ENCODE measurements at places on chromosomes 3 and 15.

DNA sequence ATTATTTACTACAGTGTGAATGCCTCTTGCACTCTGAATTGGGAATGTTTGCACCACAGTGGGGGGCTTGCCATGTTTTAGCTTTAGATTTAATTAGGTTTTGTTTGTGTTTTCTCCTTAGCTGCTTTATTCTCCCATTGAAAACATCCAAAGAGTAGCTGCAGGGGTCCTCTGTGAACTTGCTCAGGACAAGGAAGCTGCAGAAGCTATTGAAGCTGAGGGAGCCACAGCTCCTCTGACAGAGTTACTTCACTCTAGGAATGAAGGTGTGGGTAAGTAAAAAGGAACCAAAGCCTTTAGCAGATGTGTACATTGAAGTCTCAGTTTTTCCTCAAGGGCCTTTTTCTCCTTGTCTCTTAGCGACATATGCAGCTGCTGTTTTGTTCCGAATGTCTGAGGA, 36.9 kb downstream of the CTNNB1 start:
- no peak for DNase-seq

GRCh38 chr15:57816599-57816998, 110.1 kb downstream of the POLR2M start:
- DNase-seq: no peak

DNA sequence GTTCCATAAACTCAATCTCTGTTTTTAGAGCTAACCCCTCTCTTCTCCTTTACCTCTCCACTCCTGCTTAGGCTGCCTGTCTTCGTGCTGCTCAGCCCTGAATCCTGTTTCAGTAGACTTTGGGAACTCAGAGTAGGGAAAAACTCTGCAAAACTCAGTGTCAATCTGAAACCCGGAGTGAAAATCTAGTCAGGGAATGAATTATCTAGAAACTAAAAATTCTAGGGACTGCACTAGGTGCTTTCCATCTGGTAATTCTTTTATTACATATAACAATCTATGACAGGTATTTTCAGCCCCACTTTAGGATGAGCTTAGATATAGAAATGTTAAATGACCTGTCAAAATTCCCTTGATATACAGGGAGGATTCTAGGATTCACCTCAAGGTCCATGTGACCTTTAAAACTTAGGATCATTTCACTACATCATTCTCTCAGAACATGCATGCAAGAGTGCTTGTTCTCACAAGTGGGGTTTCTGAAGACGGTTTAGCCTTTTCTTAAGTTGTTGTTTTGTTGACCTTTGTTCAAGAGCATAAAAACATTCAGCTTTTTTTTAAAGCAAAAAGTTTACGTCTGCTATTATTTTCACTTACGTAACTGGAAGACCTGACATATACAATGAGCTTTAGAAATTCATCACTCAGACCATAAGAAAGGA, 108.2 kb upstream of the MBNL1 start:
- DNase-seq: no peak

- DNase-seq: no peak
Measured at GRCh38 chr3:97610626-97611025, 153.9 kb upstream of the ARL6 start.

- DNase-seq: no peak
Measured at GRCh38 chr15:42150219-42150970, 6.0 kb downstream of the PLA2G4F start.

- no peak for DNase-seq
Measured at GRCh38 chr15:43484455-43484854, 8.5 kb downstream of the TP53BP1 start.

DNA sequence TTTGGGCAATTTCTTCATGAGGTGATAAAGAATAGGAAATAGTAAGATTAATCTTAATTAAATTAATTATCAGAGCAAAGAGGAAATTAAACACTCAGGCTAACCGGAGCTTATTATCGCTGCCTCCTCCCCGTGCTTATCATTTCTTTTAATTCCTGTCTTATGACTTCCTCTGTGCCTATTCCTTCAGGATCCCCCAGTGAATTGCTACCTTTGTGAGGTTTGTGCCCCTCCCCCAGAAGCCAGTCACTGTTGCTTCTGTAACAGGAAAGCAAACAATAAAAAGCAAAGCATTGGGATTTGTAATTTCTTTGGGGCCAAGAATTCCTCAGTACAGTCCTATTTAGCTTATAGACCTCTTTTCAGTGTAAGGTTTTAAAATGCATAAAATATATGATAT, 164.5 kb downstream of the CADPS start:
- no peak for DNase-seq

GRCh38 chr3:186220911-186221645, 112.2 kb upstream of the ETV5 start:
- peak; percentile 33 for DNase-seq

DNA sequence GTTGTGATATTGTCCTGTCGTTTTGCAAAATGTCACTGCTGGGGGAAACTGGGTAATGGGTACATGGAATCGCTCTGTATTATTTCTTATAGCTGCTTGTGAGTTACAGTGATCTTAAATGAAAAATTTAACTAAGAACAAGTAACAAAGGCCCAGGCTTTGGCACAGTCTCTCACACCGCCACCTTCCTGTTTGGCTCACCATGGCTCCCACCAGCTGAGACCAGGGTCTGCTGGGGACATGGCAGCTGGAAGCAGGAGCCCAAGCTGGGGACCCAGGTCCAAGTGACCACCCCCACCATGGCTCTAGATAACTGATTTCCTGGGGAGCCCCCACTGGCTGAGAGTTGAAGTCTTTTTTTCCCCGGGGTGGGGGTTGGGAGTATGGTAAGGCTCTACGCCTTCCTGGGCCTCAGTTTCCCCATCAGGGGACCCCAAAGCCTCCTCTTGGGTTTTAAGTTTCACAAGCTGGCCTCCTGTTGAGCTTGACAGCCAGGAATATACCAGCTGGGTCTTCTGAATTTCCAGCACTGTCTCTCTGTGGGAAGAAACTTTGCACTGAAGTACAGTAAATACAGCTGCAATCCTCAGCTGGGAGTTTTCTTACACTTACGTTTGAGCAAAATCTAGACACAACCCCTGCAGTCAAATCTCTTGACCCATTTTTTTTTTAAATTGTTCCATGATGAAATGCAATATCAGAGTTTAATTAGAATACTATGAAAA, 26.1 kb downstream of the ABTB1 start:
- DNase-seq: no peak

DNA sequence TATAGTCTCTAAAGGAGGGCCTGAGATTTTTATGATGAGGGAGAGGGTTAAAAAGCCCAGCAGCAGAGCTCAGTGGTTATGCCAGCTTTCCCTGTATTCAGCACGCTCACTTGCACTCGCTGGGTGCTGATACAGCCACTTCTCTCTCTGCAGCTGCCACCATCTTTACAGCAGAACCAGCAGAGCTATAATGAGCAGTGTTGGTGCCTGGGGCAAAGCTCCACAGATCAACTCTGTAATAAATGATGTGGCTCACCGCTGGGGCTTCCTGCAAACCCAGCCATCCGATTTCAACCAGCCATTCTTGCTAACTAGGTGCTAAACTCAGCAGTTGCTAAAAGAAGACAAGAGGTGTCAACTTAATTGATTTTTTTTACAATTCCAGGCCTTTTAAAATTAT, 48.0 kb downstream of the ARNT2 start:
- no peak for DNase-seq

DNA sequence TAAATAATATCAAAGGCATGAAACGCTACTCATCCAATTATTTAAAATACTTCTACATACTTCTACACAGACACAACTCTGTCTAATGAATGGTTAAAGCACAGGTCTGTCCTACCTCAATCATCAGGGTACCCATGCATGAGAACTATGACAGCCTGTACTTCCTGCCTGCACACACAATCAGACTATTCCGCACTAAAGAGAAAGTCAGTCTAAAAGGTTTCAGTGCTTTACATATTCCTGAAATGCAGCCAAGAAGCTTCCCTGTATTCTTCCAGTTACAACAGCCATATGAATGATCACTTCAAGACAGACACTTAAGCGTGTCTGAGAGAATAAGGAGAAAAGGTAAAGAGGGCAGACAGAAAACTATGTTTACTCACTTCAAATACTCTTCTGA, 58.8 kb downstream of the TUBGCP4 start:
- DNase-seq: no peak

DNA sequence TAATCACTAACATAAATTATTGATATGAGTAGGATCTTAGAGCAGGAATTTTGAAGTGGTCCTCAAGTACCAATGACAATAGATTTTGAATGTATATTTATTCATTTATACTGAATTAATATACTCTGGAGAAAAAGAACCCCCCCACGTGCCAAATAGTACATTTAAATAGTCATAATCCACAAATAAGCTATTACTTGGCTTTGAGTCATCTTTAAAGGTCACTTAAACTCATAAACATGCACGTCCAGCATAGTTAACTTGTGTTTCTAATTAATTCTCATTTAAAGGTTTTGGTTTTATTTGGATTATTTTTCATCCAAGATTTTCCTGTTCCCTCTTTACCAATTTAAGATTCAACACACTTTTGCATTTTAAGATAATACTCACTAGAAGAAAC, 35.1 kb downstream of the FGF7 start:
- DNase-seq: peak; percentile 81
